ENCODE measurements at places on chromosomes 5 and 9.
A peak's percentile ranks its signal among the peaks of the same experiment; 100 is the strongest.

GRCh38 chr5:83434946-83435345 is 36.6 kb upstream of the VCAN start:
- no peak for DNase-seq

DNA sequence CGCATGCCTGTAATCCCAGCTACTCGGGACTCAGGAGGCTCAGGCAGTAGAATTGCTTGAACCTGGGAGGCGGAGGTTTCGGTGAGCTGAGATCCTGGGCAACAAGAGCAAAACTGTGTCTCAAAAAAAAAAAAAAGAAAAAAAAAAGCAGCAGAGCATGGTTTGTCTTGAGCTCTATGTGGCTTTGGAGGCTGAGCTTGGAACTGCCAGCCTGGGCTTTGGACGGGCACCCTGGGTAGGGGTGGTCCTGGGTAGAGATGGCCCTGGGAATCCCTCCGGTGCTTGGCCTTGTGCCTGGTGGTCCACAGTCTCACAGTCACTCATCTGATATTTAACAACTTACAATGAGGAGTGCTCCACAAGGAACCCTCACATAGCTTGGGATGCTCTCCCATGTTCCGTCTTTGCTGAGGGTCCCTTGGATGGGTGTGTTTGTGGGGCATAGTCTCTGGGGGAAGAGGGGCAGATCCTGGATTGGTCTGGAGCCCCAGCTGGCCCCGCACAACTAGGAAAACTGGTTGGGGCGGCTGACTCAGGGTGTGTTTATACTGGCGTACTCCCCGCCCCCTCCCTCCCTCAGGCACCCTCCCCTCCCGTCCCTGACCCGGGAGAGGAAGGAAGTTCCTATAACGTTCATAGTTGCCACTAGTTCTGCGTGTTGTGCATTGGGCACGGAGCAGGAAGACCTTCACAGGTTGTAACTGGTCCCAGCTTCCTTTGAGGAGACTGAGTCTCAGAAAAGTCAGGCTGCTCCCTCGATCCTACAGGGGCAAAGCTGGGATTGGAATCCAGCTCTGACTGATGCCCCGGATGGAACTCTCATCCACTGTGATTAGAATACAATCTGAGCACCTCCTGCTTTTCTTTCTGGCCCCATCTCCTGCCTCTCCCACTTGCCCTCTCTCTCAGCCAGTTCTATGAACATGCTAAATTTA is 11.2 kb downstream of the IER5L start:
- DNase-seq, result no peak

DNA sequence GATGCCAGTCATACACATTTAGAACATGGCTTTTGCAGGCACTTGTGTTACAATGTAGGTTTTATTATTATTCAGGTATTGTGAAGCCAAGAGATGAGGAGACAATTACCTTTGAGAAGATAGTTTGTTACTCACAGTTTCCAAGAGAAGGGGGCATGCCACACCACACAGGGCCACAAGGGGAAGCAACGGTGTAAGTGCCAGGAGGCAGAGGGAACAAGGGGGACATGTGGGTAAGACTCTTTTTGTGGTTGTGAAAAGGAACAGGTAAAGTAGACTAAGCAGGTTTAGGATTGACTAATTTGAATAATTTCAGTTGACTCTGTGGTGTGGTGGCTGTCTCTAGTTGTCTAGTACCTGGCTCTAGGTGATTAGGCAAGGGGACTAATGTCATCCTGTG is 191.2 kb downstream of the TRPM6 start:
- no peak for DNase-seq

GRCh38 chr5:169904508-169904907 is 75.8 kb downstream of the INSYN2B start:
- DNase-seq, result no peak

- DNase-seq, result no peak
These were observed 204.9 kb downstream of the MCTP1 start for GRCh38 chr5:95080030-95080429.

- no peak for DNase-seq
These were observed 65.3 kb downstream of the CSNK1A1 start for GRCh38 chr5:149485655-149486615.

GRCh38 chr5:138610918-138611677 is 35.9 kb upstream of the HSPA9 start:
- peak; percentile 15 for DNase-seq

DNA sequence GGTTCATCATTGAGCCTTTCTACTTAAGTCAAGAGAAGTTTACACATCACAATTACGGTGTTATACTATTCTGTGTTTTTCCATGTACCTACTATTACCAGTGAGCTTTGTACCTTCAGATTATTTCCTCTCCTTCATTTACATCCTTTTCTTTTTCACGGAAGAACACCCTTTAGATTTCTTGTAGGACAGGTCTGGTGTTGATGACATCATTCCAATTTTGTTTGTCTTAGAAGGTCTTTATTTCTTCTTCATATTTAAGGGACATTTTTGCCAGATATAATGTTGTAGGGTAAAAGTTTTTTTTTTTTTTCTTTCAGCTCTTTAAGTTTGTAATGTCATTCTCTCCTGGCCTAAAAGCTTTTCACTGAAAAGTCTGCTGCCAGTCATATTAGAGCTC is 637.1 kb upstream of the RIOK2 start:
- DNase-seq, result no peak

- DNase-seq, result no peak
These were observed 48.4 kb downstream of the COX7C start for GRCh38 chr5:86665984-86666760.

DNA sequence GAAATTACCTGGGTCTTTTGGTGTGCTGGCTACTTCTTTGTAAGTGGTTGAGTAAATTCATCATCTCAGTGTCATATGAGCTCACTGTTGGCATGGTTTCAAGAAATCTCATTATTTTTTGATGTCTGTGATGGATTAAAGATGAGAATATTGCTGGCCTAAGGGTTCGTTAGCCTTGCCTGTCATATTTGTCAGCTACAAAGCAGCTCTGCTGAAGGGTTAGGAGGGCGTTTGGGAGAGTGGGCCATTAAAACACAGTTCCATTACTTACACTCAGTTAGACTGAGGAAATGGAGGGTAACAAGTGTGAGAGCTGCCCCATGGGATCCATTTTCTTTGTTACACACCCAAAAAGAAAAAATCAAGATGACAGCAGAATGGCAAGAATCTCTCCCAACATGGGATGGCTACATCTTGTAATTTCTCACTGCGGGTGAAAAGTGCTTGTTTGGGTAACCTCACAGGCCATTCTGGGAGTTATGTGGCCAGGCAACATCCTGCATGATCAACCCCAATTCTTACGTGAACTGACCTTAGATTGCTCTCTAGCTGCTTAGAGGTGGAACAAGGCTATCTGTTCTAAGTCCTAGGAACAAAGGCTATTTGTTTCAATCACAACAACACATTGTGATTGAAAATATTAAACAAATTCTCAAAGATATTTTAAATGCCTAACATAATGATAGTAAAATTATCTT is 609.5 kb upstream of the RGMB start:
- no peak for DNase-seq

DNA sequence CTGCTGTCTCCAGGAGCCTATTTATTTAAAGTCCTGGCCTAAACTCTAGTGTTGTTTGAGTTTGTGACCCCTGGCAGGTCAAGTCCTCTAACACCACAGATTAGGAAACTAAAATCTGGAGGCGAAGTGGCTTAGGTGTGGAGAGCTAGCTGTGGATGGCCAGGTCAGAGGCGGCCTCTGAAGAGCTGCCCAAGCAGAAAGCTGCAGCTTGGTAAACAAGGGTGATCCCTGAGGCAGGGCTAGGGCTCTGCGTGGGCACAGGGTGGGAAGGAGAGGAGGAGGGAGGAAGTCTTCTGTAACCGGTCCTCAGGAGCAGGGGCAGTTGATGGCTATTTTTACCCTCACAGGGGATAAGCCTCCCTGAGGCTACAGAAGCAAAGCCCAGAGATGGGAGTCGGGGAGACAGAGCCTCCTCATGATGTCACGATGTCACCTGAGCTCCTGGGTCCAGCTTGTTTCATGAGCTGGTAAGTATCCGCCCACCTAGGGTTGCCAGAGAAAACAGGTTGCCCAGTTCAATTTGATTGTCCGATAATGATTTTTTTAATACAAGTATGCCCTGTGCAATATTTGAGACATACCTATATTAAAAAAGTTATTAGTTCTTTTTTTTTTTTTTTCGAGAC is 25.9 kb upstream of the BOD1 start:
- no peak for DNase-seq

DNA sequence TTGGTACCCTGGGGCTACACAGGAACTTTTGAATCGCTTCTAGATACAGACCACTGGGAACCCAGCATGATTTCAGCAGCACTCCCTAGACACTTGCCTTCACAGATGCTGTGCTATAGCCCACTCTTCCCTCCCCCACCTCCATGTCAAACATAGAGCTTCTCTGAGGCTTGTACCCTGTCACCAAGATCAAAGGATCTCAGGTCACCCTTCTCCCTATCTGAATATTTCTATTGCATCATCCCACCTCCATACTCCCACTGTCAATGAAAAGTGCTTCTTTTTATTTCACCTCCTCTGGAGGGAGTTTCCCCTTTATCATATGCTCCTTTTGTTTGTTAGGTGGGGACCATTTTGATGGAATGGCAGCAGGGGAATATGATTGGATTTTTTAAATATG is 29.2 kb upstream of the PHF24 start:
- DNase-seq, result no peak

- no peak for DNase-seq
These were observed 168.3 kb downstream of the COL23A1 start for GRCh38 chr5:178421699-178422399.

DNA sequence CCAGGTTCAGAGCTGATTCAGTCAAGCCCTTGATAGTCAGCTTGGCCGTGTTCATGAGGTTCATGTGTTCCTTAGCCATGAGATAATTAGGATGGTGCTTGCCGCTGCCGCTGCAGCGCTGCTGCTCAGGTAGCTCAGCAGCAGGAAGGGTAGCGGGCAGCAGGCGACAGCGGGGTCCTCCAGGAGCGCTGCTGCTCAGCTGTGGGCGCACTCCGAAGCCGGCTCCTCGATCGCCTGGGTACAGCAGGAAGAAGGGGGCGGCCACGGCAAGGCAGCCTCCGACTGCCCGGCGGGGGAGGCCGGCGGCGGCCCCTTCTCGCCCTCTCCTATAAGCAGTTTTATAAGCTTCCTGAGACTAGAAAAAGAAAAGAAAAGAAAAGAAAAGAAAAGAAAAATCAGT is 1253.6 kb downstream of the EFNA5 start:
- no peak for DNase-seq

GRCh38 chr5:41629897-41630296 is 119.5 kb upstream of the PLCXD3 start:
- DNase-seq, result no peak

DNA sequence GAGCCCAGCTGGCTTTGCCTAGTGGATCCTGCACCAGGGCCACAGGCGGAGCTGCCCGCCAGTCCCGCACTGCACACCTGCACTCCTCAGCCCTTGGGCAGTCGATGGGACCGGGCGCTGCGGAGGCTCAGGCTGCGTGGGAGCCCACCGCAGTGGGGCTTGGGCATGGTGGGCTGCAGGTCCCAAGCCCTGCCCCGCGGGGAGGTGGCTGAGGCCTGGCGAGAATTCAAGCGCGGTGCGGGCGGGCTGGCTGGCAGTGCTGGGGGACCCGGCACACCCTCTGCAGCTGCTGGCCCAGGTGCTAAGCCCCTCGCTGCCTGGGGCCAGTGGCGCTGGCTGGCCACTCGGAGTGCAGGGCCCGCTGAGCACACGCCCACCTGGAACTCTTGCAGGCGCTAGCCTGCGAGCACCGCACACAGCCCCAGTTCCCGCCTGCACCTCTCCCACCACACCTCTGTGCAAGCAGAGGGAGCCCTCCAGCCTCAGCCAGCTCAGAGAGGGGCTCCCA is 125.7 kb upstream of the OTULINL start:
- DNase-seq, result no peak

DNA sequence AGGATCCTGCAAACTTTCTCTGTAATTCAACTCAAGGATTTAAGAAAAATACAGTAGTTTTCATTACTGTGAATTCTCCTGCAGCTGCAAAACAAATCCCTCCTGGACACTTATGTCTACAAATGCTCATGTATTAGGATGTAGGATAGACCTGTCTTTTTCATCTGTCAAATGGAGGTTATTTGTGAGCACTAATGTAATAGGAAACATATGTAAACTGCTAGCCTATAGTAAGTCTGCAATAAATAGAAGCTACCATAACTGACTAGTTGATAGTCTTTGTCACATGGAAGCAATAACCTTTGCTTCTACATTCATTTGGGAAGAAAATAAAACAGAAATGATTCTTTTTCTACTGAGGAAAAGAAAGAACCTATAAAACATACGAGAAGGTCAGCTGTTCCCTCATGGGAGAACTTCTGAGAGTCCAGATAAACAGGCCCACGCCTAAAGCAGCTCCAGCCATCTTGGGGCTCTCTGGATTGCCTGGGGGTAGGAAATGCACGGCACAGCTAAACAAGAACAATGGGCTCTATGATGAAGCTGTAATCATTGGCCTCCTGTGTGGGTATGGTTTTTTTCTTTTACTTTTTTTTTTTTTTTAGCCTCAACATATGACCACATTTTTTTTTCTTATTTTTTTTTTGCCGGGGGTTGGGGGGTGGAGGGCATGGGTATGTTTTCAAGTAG is 6.2 kb downstream of the KCNV2 start:
- DNase-seq, result no peak

GRCh38 chr9:70367305-70367930 is 47.0 kb downstream of the KLF9 start:
- no peak for DNase-seq

DNA sequence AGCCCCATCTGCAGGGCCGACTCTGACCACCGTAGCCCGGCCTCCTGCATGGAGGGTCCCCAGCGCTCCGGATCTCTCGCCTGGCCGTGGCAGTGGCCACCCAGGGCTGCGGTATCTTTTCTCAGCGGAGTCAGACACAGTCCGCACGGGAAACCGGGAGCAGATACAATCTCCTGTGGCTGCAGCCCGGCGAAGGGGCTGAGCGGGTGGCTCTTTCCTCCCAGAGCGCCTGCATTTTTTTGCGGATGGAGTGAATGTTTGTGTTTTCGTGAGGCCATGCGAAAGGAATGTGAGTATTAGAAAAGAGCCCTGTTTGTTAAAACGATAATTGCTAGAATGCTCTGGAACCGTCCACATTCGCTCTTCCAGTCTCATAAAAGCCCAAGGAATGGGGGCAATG is 53.4 kb upstream of the PTCH1 start:
- DNase-seq, result no peak

GRCh38 chr5:1808439-1808838 is 7.2 kb downstream of the NDUFS6 start:
- DNase-seq, result no peak

- DNase-seq, result no peak
These were observed 32.7 kb downstream of the MORN5 start for GRCh38 chr9:122192261-122192875.

GRCh38 chr5:17436761-17437221 is 61.2 kb upstream of the TAF11L2 start:
- DNase-seq, result no peak
